GM23248 (cell line): ENCODE measurements at places on chromosomes 5 and 9. TPM values are rescaled to one million over a fixed set of nuclear protein-coding genes. Genes with fewer than 3 reads are reported as not detected.

Gene AMBP
- polyA plus RNA-seq, result not detected in 2 replicates

Gene IL9
- not detected in 2 replicates for polyA plus RNA-seq

Gene C5orf15
- 121 and 122 TPM in 2 replicates for polyA plus RNA-seq

Gene BNIP1
- polyA plus RNA-seq, result 13.7 and 15.7 TPM in 2 replicates

Gene SH3RF2
- 0.21 and 0.37 TPM in 2 replicates for polyA plus RNA-seq

Gene RASEF
- polyA plus RNA-seq, result not detected in 2 replicates

Gene FAM120AOS
- polyA plus RNA-seq, result 43.4 and 45.5 TPM in 2 replicates

Gene SLC24A2
- polyA plus RNA-seq, result not detected in 2 replicates

Gene FNBP1
- polyA plus RNA-seq, result 17.8 TPM in 2 replicates

- H3K4me1 ChIP-seq, result no peaks in the 10 kb centered on the region
- no peaks in the 10 kb centered on the region for H3K36me3 ChIP-seq
- H3K4me3 ChIP-seq, result no peak overlapping the region
- no peak for DNase-seq
These were observed 25.6 kb upstream of the TDRD7 start for GRCh38 chr9:97386265-97386633.

- no peak for DNase-seq
- H3K27me3 ChIP-seq, result no peaks in the 10 kb centered on the region
- no peak overlapping the region for H3K27ac ChIP-seq
These were observed 244.5 kb downstream of the EFNA5 start for GRCh38 chr5:107426209-107426608.

- no peak overlapping the region; the same call in 1 of the 2 replicates for H3K27ac ChIP-seq
- H3K4me3 ChIP-seq, result no peak overlapping the region
- peaks cover 14% of the 10 kb centered on the region; the same call in 1 of the 2 replicates for H3K4me1 ChIP-seq
- H3K27me3 ChIP-seq, result no peaks in the 10 kb centered on the region
- no peak for DNase-seq
These were observed 70.4 kb downstream of the SPRY4 start for GRCh38 chr5:142254431-142254830.

- H3K27me3 ChIP-seq, result no peaks in the 10 kb centered on the region
- H3K27ac ChIP-seq, result no peak overlapping the region
- no peak for DNase-seq
- no peak overlapping the region for H3K4me3 ChIP-seq
These were observed 201.5 kb upstream of the TUT7 start for GRCh38 chr9:86555661-86556060.

- no peaks in the 10 kb centered on the region for H3K36me3 ChIP-seq
- H3K4me1 ChIP-seq, result no peaks in the 10 kb centered on the region
- H3K27me3 ChIP-seq, result no peaks in the 10 kb centered on the region
- no peak for DNase-seq
- no peak overlapping the region for H3K4me3 ChIP-seq
These were observed 387.7 kb downstream of the KDM4C start for GRCh38 chr9:7145361-7146069.

GRCh38 chr9:95605816-95606488 is 89.2 kb upstream of the PTCH1 start:
- no peak for DNase-seq
- H3K36me3 ChIP-seq, result no peaks in the 10 kb centered on the region
- H3K27ac ChIP-seq, result no peak overlapping the region
- H3K27me3 ChIP-seq, result no peaks in the 10 kb centered on the region
- H3K4me3 ChIP-seq, result no peak overlapping the region
- no peaks in the 10 kb centered on the region for H3K4me1 ChIP-seq

DNA sequence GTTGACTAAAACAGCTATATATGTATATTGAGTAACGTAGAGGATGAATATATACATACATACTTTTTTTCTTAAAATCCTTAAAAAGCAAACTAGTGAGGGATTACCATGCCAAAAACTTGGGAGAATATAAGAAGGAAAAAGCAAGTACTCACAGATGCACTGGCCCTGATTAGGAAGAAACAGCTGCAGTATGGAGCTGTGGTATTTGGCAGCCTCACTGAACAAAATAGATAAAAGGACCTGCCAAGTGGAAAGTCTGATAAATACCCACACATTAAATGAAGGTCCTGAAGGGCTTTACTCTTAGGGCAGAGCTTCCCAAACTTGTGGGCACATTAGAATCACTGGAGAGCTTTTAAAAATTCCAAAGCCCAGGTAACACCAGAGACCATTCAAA is 80.6 kb downstream of the FEM1C start:
- H3K36me3 ChIP-seq, result no peaks in the 10 kb centered on the region
- no peaks in the 10 kb centered on the region for H3K27me3 ChIP-seq
- DNase-seq, result no peak
- peaks cover 43% of the 10 kb centered on the region for H3K4me1 ChIP-seq

DNA sequence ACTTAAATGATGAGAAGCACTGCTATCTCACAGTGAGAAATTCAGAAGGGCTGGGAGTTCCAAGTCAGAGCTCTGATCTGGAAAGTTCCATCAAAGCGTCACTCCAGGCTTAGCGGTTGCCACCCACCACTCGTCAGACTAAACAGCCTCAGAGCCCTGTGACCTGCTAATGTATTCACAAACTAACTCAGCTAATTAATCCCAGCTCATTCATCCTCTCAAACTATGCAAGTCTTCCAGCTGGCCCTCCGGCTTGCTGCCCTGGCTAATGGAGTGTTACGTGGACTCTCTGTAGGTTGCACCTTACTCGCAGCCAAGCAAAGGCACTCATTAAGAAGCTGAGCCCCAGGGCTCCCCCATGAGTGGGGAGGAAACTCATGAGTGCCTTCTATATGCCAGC is 82.2 kb upstream of the GABRP start:
- DNase-seq, result no peak
- no peak overlapping the region for H3K4me3 ChIP-seq
- no peaks in the 10 kb centered on the region for H3K36me3 ChIP-seq
- no peaks in the 10 kb centered on the region for H3K4me1 ChIP-seq
- H3K27me3 ChIP-seq, result peaks cover 10% of the 10 kb centered on the region
- no peak overlapping the region for H3K27ac ChIP-seq

DNA sequence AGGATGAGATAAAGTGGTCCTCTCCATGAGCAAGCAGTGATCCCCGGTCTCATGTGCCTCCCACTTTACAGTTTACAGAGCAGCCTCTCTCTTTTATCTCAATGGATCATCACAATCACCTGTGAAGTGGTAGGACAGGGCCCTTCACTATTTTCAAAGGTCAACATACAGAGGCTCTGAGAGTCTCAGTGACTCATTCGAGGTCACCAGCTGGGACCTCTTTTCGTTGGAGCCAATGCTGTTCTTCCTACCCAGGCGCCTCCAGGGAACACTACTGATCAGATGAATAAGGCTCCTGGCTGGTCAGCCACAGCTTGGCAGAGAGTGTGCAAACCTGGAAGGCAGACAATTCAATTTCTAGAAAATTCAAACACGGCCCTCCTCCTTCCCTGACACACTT is 16.6 kb downstream of the GGTA1 start:
- no peak overlapping the region for H3K4me3 ChIP-seq
- no peaks in the 10 kb centered on the region for H3K36me3 ChIP-seq
- H3K4me1 ChIP-seq, result no peaks in the 10 kb centered on the region
- DNase-seq, result no peak

- H3K27me3 ChIP-seq, result no peaks in the 10 kb centered on the region
- peak; percentile 73 for DNase-seq
- H3K4me1 ChIP-seq, result peaks cover 28% of the 10 kb centered on the region
- H3K27ac ChIP-seq, result peak overlapping the region; percentile 94
These were observed 547 bp downstream of the ANP32B start for GRCh38 chr9:97983589-97984187.

GRCh38 chr9:129761293-129761900 is 8.6 kb upstream of the PTGES start:
- peak overlapping the region; percentile 94 for H3K27ac ChIP-seq
- no peaks in the 10 kb centered on the region for H3K36me3 ChIP-seq
- peaks cover 26% of the 10 kb centered on the region for H3K4me1 ChIP-seq
- DNase-seq, result peak; percentile 74
- H3K4me3 ChIP-seq, result no peak overlapping the region
- H3K27me3 ChIP-seq, result no peaks in the 10 kb centered on the region

- no peak for DNase-seq
- H3K27ac ChIP-seq, result no peak overlapping the region
- H3K36me3 ChIP-seq, result no peaks in the 10 kb centered on the region
- H3K4me3 ChIP-seq, result no peak overlapping the region
- H3K4me1 ChIP-seq, result peaks cover 32% of the 10 kb centered on the region
- no peaks in the 10 kb centered on the region for H3K27me3 ChIP-seq
These were observed 22.4 kb downstream of the CXXC5 start for GRCh38 chr5:139670369-139671095.

DNA sequence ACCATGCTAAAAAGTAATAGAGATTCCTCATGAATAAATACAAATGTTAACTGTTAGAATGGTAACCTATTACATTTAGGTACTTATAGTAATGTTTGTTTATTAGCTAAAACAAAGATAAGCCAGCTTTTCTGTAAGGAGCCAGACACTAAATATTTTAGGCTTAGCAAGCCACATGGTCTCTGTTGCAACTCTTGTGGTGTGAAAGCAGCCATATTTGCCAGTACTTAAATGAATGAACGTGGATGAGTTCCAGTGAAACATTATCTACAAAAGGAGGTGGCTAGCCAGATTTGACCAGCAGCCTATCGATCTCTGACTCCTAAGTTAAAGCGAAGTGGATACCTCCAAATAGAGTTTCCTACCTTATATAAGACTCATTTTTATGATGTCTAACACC is 331.6 kb downstream of the CDH12 start:
- no peaks in the 10 kb centered on the region for H3K27me3 ChIP-seq
- no peak overlapping the region for H3K27ac ChIP-seq
- DNase-seq, result no peak
- no peak overlapping the region for H3K4me3 ChIP-seq

DNA sequence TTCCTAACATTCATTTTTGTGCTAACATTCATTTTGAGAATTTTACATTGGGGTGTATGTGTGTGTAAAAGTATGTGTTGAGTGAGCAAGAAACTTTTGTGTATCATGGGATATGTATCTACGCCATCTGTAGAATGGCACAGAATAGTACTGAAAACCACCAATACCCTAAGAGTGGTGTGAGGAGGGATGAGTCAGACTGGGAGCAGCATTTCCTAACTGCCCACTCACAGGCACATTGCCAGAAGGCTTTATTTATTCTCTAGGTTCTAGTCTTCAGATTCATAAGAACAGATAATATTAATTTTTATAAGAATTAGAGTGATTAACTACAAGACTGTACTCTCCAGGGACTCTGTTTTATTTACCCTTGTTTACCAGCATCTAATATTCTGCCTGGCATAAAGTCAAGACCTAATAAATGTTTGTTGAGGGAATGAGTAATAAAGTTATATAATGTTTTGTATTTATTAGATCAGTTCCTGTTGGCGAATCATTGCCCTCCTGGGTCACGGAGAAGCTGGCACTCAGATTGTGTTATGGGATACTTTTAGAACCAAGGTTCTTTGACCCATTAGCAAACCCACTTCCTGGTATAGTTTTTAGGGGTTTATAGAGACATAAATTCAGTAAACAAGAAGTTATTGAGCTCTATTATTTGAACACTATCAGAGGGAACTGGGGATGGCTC is 159.1 kb upstream of the PPP2R2B start:
- H3K27me3 ChIP-seq, result no peaks in the 10 kb centered on the region
- H3K36me3 ChIP-seq, result no peaks in the 10 kb centered on the region
- no peak overlapping the region for H3K4me3 ChIP-seq
- H3K4me1 ChIP-seq, result peaks cover 8% of the 10 kb centered on the region; the same call in 1 of the 2 replicates

GRCh38 chr5:127447827-127448226 is 69.6 kb upstream of the PRRC1 start:
- H3K4me1 ChIP-seq, result peaks cover 11% of the 10 kb centered on the region; the same call in 1 of the 2 replicates
- H3K4me3 ChIP-seq, result no peak overlapping the region
- H3K27me3 ChIP-seq, result peaks cover 11% of the 10 kb centered on the region
- H3K36me3 ChIP-seq, result no peaks in the 10 kb centered on the region
- H3K27ac ChIP-seq, result no peak overlapping the region

- H3K27me3 ChIP-seq, result no peaks in the 10 kb centered on the region
- H3K36me3 ChIP-seq, result peaks cover 83% of the 10 kb centered on the region
- no peak overlapping the region; the same call in 1 of the 2 replicates for H3K27ac ChIP-seq
- no peak overlapping the region for H3K4me3 ChIP-seq
- DNase-seq, result no peak
- no peaks in the 10 kb centered on the region for H3K4me1 ChIP-seq
These were observed 238.6 kb downstream of the FANCC start for GRCh38 chr9:95078939-95079338.

DNA sequence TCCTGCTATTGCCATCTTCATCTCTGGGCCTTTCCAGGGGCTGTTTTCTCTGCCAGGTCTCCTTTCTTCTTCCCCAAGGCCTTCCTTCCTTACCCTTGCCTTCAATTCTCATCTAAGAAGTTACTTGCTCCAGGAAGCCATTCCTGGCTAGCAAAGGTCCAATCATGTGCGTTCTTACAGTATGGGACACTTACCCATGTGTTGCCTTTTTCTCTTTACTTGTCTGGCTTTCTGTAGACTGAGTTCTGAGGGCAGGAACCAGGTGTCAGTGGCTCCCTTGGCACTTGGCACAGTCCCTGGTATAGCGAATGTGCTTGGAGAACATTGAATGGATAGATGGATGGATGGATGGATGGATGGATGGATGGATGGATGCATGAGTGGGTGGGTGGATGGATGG is 10.2 kb downstream of the FOXI1 start:
- no peaks in the 10 kb centered on the region for H3K36me3 ChIP-seq
- no peak for DNase-seq
- peaks cover 6% of the 10 kb centered on the region for H3K4me1 ChIP-seq
- H3K27me3 ChIP-seq, result no peaks in the 10 kb centered on the region
- H3K4me3 ChIP-seq, result no peak overlapping the region

DNA sequence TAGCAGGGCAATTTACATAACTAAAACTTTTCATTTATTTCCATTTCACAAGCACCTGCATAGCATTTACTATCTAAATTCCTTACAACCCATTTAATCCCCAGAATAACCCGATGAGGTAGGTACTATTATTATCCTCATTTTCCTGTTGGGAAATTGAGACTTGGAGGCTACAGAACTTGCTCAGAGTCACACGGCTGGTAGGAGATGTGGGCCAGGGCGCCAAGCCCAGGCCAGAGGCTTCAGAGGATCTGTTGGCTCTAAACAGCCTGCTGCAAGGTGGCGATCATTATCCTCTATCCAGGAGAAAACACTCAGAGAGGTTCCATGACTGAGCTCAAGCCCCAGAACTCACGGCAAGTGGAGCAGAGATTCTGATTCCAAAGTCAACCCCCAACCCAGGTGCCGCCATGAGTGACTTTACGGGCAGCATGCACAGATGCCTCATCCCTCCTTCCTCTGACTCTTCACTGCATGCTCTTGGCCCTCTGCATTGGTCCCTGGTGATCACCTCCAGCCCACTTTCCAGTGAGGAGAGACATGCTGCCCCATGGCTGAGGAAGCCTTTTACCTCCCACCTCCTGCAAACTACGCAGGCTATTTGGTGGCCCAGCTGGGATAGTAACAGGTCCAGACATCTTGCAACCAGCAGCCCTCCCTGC is 168.4 kb upstream of the FSTL4 start:
- no peaks in the 10 kb centered on the region for H3K27me3 ChIP-seq
- no peak for DNase-seq
- no peaks in the 10 kb centered on the region for H3K36me3 ChIP-seq
- no peak overlapping the region for H3K4me3 ChIP-seq
- H3K27ac ChIP-seq, result no peak overlapping the region
- no peaks in the 10 kb centered on the region for H3K4me1 ChIP-seq

- no peaks in the 10 kb centered on the region for H3K36me3 ChIP-seq
- H3K27me3 ChIP-seq, result no peaks in the 10 kb centered on the region
- no peak overlapping the region for H3K4me3 ChIP-seq
These were observed 100.0 kb upstream of the NREP start for GRCh38 chr5:111856876-111857466.

GRCh38 chr5:165538065-165538464 is 2032.6 kb downstream of the MAT2B start:
- no peaks in the 10 kb centered on the region for H3K4me1 ChIP-seq
- H3K27me3 ChIP-seq, result no peaks in the 10 kb centered on the region

- no peak for DNase-seq
- peaks cover 45% of the 10 kb centered on the region for H3K27me3 ChIP-seq
- no peaks in the 10 kb centered on the region for H3K4me1 ChIP-seq
These were observed 26.4 kb upstream of the PUM3 start for GRCh38 chr9:2870340-2870739.
